Naive thymus-derived CD4-positive, alpha-beta T cell (primary cell): ENCODE measurements at places on chromosomes 13 and 19.

- no peak for DNase-seq
These were observed 36.8 kb upstream of the ATP11A start for GRCh38 chr13:112653071-112653470.

- no peak for DNase-seq
These were observed 1.3 kb downstream of the ZNF175 start for GRCh38 chr19:51572410-51572809.

DNA sequence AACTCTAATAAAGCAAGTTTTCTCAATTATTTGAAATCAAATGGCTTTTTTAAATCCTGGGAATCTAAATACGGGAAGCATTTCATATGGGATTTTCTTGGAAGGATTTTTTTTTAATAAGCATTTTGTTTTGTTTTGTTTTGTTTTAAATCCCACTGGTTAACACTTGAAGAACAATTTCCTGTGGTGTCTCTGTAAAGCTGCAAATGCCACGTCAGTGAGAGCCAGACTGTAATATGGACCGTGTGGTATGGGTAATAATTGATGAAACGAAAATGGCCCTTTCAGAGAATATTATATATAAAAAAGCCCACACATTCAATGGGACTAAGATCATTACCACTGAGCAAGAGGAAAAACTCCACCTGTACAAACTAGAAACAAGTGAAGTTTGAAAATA is 33.9 kb upstream of the MIR17HG start:
- no peak for DNase-seq

DNA sequence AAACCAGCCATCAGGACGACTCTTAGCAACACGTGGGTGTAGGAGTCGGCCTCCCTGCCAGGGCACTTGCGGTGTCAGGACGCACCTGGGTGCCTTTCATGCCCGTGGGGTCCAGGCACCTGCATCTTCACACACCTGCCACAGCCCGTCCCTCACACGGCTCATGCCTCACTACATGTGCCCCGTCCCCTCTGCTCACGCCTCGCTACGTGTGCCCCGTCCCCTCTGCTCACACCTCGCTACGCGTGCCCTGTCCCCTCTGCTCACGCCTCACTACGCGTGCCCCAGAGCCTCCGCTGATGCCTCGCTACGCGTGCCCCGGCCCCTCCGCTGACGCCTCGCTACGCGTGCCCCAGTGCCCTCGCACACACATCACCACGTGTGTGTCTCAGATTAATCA is 58.0 kb upstream of the F7 start:
- no peak for DNase-seq

DNA sequence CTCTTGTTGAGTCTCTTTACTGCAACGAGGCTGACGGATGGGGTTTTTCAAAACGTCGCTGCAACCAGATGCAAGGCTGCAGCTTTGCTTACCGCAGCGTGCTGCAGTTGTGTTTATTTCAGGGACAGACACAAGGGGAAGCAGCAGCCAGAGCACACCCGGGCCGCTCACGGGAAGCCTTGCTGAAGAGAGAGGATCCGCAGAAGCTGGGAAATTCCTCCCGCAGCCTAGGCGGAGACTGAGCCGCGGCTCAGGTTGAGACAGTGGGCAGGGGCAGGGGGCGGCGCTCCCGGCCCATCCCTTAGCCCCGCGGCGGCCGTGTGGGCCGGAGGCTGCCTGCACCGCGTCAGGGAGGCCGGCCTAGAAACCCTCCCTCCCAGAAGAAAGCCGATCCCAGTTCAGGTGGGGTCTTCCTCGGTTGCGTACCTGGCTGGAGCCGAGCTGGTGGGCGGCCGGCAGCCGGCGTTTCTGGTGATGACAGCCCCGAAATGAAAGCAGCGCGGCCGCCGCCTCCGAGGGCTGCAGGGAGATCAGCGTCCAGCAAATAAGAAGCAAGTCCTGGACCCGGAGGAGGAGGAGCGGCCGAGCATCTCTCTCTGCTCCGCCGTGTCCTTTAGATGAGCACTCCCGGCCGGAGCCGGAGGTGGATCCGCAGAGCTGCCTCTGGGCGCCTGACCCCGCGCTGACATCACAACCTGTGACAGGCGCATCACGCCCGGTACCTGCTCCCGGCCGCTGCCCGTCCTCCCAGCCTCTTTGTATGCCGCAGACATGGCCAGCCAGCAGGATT is at the start of gene FRY:
TSS of gene FRY (plus strand) at position 750 of the 790 bp plus-strand sequence. CDS start at position 772, 22 bp downstream.
- peak; percentile 62 for DNase-seq

GRCh38 chr13:21616880-21617279 is 12.9 kb upstream of the MICU2 start:
- no peak for DNase-seq

GRCh38 chr19:28705008-28705407 is 507.9 kb downstream of the UQCRFS1 start:
- DNase-seq, result no peak

GRCh38 chr19:56983171-56983570 is 136.6 kb upstream of the USP29 start:
- DNase-seq, result no peak

DNA sequence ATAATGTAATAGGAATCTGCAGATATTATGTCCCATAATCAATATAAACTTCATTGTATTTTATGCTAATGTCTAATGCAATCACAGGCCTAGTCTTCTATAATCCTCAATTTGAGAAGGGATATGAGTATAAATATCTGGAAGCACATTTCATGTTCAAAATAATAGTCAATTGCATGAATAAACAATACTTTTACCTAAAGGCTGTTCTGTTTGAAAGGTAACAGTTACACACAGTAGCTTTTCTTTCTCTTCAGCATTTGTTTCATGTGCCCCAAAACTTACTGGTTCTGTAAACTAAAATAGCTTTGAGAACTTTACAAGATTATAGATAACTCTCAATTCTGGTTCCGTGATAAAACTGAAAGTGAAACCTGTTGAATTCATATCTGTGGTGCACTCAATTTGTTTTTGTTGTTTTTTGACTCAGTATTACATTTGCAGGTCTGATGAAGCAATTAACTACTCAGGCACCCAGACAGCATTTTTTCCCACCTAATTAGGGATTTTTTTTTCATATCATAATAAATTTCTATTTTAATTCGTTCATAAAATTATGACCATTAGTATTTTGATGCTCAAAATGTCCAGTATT is 1193.8 kb downstream of the SLITRK1 start:
- no peak for DNase-seq

- no peak for DNase-seq
These were observed 2.1 kb downstream of the TM6SF2 start for GRCh38 chr19:19270749-19271571.

- DNase-seq, result peak; percentile 26
These were observed at the start of gene FOXA3 for GRCh38 chr19:45863840-45864628. FOXA3 (plus strand) TSS chr19:45864326; CDS start chr19:45864457, 131 bp downstream.

- no peak for DNase-seq
These were observed 12.1 kb downstream of the FUT6 start for GRCh38 chr19:5827342-5827890.

- DNase-seq, result no peak
These were observed 30.7 kb upstream of the RCBTB2 start for GRCh38 chr13:48563626-48564025.

DNA sequence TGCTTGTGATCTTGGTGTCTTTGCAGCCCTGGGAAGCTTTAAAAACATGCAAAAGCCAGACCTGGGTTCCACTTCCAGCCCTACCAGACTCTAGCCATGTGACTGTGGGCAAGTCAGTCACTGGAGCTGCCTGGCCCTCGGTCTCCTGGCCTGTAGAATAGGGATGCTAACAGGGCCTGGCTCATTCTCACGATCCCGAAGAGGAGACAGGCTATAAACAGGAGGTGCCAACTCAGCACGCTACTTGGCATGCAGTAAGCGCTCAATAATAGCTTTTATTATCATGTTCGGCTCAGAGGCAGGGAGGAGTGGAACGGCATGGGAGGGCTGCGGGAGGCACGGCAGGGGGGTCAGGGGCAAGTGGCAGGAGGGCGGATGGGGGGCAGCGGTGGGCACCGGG is 1.7 kb downstream of the CTXN1 start:
- no peak for DNase-seq

DNA sequence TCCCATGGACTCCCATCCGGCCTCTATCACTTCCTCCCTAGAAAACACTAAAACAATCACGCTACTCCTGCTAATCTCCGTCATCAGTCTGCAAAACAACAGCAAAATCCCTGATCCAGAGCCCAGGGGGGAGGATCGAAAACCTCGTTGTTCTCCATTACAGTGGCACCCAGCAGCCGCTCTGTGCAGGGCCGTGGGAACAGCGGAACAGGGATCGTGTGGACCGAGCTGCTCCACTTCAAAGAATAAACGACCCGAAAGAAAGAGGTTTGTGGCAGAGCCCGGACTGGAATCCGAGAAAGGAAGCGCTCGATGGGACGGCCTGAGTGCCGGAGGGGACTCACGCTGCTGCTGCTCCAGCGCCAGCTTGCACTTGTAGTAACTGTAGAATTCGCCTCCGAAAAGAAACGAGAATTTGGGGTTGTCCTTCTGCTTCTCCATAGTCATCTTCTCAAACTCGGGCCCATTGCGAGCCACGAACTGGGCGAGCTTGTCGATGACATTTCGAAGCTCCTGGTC is 652 bp downstream of the CHERP start:
- no peak for DNase-seq

DNA sequence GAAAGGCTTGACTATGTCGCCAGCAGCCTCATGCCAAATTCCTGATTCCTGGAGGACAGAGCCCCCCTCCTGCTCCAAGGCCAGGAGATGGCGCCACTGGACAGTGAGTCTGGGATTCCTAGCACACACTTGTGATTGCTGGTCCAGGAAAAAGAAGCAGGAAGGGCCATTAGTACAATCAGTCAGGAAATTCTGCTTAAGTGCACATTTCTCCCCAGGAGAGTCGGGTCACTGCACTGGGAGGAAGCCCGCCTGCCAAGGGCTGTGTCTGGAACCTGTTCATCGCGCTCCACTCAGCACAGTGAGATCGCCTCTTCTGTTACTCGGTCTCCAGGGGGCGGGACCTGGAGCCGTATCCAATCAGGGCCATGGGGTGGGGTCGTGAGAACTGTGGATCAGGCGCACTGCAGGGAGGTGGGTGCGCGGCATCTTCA is 65.1 kb downstream of the ZNF823 start:
- DNase-seq, result no peak

DNA sequence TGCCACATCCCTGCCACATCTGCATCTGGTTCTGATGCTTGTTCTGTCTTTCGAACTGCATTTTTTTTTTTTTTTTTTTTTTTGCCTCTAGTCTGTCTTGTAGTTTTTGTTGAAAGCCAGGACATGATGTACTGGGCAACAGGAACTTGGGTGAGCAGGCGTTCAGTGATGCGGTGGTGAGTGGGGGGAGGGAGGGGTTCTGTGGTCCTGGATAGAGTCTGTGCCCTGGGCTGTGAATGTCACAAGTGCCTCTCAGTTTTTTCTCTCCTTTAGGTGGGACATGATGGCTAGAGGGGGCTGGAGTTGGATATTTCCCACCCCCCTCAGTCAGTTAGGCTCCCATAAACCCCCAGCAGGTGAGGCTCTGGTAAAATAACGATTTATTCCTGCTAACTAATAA is 3.5 kb downstream of the CEACAM4 start:
- no peak for DNase-seq

DNA sequence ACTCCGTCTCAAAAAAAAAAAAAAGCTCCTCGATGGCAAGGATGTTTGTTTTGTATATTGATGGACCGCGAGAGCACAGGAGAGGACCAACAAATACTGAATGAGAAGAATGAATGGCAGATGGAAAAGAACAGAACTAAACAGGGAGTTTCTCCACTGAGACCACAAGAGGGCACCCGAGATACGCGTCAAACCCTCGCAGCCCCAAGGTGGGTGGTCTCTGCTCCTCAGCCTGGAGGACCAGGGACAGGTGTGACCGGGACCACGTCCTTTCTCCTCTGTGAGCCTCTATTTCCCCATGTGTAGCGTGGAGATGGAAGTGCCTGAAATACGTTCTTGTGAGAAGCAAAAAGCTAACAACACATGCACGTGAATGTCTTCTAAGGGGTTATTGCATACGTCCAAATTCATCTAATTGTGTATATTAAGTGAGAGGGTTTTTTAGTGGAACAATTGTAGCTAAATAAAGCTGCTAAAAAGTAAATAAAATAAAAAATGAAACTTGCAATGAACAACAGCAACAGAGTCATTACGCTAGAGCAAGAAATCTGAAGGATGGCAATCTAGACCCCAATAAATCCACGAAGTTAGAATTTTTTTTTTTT is 8.3 kb upstream of the CDC42EP5 start:
- DNase-seq, result no peak

GRCh38 chr19:28445826-28446225 is 767.1 kb downstream of the UQCRFS1 start:
- DNase-seq, result no peak

DNA sequence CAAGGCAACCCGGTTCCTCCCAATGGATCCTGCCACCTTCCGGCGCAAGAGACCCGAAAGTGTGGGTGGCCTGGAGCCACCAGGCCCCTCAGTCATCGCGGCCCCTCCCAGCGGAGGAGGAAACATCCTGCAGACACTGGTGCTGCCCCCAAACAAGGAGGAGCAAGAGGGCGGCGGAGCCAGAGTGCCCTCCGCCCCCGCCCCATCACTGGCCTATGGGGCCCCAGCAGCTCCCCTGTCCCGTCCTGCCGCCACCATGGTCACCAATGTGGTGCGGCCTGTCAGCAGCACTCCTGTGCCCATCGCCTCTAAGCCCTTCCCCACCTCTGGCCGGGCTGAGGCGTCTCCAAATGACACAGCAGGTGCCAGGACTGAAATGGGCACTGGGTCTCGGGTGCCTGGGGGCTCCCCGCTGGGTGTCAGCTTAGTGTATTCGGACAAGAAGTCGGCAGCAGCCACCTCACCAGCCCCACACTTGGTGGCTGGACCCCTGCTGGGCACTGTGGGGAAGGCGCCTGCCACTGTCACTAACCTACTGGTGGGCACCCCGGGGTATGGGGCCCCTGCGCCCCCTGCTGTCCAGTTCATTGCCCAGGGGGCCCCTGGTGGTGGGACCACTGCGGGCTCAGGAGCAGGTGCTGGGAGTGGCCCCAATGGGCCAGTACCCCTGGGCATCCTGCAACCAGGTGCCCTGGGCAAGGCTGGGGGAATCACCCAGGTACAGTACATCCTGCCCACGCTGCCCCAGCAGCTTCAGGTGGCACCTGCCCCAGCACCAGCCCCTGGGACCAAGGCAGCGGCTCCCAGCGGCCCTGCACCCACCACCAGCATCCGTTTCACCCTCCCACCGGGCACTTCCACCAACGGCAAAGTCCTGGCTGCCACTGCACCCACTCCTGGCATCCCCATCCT is 11.2 kb upstream of the PRR19 start:
- DNase-seq, result peak; percentile 55

- no peak for DNase-seq
These were observed 53.3 kb downstream of the TRPC4 start for GRCh38 chr13:37816276-37816675.
